ENCODE measurements at places on chromosomes 2 and 18. TPM values are rescaled to one million over a fixed set of nuclear protein-coding genes. Genes with fewer than 3 reads are reported as not detected.

Gene ANO7
- 0.41 TPM for total RNA-seq

Gene ABHD1
- total RNA-seq = not detected

Gene FRZB
- total RNA-seq = 8.2 TPM

Gene CAPG
- 20.9 TPM for total RNA-seq

Gene ATG16L1
- 19.6 TPM for total RNA-seq

Gene SLC9A4
- not detected for total RNA-seq

Gene GPR75
- total RNA-seq = 3.6 TPM

Gene UGT1A6
- total RNA-seq = not detected

Gene VWA3B
- 0.55 TPM for total RNA-seq

Gene UCN
- total RNA-seq = 6.5 TPM

Gene SOCS6
- 18.5 TPM for total RNA-seq

Gene ZNF407
- total RNA-seq = 17.8 TPM

Gene IHH
- total RNA-seq = not detected

Gene POLR1B
- 8.6 TPM for total RNA-seq
